T-cell (primary cell): ENCODE measurements at places on chromosomes 1 and 21.

DNA sequence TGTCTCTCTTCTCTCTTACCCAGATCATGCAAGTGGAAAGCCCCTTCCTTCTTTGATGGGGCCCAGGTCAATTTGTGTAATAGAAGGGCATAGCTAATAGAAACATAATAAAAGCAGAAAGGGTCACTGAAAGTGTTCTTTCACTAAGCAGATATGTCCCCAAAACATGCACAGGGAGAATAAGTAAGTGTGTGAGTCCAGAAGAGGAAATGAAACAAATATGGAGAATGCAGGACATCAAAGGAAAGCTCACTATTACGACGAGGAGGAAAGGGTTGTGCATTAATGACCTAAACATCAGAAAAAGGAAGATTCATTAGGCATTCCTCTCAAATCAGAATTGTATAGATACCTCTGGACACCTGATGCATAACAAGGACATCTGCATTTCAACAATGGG lies 81.4 kb upstream of the SMYD2 start:
- no peak for DNase-seq

DNA sequence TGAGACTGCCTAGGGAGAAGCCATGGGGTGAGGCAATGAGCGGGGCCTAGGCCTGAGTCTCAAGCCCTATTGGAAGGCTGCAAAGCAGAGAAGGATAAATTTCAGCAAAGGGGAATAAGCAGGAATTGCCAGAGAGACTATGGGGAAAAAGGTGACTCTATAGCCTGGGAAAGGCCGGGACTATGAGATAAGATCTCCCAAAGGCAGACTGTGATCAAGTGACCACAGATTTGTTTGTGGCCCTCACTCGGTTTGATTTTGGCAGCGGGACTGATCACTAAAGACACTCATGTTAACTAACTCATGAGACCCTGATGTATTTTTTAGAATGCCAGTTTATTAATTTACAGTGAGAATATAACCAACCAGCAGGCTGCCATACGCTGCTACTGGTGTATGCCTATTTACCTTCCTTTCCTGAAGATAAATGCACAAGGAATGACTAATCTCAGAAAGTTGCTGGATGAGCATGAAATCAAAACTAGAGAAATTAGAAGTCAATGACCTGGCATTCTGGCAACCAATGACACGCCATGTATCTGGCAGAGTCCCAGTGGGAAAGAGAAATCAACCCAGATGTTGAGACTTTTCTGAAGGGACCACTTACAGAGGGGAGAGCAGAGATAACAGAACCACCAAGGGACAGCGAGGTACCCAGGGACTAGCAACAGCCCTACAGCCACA lies 4.3 kb downstream of the HSF2BP start:
- DNase-seq = no peak

GRCh38 chr1:246947255-246947654 lies 15.5 kb upstream of the AHCTF1 start:
- DNase-seq = no peak

DNA sequence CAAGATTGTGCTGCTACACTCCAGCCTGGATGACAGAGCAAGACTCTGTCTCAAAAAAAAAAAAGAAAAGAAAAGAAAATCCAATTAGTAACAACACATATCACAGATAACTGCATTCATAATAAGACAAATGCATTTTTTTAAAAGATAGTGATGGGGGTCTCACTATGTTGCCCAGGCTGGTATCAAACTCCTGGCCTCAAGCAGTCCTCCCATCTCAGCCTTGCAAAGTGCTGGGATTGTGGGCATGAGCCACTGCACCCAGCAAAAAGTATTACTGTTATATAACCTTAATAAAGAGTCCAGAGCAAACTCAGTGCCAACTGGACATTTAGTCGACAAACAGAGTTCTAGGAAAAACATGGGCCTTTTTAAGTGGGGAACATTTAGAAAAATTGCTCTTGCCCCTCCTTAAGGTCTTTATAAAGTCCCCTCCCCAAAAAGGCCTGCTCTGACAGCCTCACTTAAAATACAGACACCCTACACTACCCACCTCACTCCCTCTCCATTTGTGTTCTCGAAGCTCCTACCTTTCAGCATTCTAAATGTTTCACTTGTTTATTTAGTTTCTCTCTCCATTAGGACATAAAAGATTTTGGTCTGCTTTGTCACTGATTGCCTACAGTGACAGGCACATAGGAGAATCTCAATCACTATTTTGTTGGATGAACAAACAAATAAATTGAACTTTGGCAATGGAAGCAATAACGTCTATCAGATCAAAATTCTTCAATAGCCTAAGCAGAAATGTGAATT lies 7.5 kb downstream of the ABCB10 start:
- DNase-seq = no peak

- no peak for DNase-seq
Measured at GRCh38 chr1:225890346-225891228, 1.6 kb upstream of the LEFTY1 start.

DNA sequence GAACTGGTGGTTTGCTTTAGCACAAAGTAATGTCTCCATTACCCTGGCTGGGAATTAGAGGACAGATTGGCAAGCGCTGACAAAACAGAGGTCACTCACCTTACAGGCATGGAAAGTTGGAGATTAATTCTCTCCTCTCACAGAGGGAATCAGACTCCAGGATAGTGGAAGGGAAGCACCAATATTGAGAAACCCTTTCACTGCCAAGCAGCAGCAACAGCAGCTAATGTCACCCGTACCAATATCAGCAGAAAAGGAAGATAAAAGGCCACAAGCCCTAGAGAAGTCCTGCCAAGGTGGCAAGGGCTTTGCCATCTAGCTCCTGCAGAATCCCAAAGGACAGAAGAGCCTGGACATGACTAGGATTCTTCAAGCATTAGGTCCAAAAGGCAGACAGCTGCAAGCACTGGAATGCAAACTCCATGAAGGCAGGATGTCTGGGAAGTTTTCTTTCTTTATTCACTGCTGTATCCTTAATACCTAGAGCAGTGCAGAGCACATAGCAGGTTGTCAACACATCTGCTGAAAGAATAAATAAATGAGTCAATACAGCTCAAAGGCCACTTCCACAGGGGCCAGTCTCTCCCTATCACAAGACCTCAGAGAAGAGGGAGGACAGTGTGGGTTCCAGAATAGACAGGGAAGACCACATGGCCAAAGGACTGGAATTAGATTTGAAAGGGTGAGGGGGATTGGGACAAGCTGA lies 57.2 kb downstream of the ERI3 start:
- DNase-seq = no peak

- no peak for DNase-seq
Measured at GRCh38 chr1:30955448-30956015, 47.0 kb upstream of the SDC3 start.

GRCh38 chr1:231021540-231022031 lies 18.5 kb downstream of the FAM89A start:
- no peak for DNase-seq

DNA sequence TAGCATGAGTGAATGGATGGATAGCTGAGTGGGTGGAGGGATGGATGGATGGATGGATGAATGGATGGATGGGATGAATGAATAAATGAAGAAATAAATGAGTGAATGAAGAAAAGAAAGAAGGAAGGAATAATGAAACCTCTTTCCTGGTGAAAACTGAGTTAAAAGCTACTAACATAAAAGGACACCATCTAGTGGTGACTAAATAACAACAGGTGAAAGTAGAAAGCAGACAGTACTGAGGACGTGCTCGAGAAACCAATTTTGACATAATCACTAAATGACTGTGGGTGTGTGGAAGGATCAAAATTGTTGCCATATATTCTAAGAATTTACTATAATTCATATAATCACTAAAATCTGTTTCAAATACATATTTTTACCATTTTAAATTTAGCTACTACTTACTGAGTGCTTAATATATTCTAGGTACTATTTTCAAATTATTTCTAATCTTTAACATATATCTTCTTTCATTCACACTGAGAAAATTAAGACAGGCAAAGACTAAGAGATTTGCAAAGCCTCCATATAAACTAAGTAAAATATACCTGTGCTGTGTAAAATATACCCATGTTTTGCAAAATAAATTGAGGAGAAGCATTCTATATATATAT lies 522.9 kb downstream of the LRRIQ3 start:
- no peak for DNase-seq

DNA sequence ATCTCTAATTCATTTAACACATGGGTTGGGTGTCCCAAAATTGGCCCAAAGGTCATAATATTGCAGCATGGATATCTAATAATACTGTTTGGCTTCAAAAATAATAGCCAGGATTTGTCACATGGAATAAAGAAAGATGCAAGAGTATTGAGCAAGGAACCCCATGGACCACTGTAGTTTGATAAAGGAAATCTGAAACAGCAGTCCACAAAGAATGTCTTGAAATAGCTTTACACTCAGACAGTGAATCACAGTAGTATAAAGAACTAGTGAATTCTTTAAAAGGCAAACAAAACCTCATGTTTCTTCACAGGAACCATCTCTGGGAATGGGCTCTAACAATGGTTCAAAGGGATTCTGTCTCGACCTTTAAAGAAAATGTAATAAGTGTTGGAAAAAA lies 576.1 kb upstream of the ZRANB2 start:
- no peak for DNase-seq

- no peak for DNase-seq
Measured at GRCh38 chr1:2455757-2456156, 20.3 kb upstream of the PLCH2 start.

- DNase-seq = no peak
Measured at GRCh38 chr1:101002551-101002950, 23.0 kb downstream of the DPH5 start.

DNA sequence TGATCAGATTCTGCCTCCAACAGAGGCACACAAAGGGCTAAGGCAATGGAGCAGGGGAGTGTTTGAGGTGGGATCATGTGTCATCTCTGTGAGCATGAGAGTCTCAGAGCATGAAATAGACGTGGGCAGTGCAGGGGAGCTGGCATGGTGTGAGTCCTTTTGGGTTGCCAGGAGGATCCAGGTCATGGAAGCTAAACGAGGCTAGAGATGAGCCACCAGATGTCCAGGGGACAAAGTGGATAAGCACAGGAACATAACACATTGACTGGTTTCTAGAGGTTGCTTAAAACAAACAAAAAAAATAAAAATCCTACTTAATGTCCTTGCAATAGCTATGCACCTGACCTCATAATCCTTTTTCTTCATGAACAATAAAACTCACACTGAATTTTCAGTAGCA lies 254.8 kb upstream of the GREM2 start:
- DNase-seq = no peak

DNA sequence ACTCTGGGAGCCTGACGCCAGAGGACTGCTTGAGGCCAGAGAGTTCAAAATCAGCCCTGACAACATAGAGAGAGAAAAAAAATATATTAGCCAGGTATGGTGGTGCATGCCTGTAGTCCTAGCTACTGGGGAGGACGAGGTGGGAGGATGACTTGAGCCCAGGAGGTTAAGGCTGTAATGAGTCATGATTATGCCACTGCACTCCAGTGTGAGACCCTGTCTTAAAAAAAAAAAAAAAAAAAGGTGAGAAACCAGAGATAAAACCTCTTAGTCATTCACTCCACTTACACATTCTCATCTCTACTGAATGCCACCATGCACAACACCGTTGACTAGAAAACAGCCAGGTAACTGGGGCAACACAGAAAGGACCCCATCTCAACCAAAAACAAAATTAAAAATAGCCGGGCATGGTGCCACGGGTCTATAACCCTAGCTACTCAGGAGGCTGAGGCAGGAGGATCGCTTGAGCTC lies 178.1 kb downstream of the SLC45A1 start:
- DNase-seq = no peak

DNA sequence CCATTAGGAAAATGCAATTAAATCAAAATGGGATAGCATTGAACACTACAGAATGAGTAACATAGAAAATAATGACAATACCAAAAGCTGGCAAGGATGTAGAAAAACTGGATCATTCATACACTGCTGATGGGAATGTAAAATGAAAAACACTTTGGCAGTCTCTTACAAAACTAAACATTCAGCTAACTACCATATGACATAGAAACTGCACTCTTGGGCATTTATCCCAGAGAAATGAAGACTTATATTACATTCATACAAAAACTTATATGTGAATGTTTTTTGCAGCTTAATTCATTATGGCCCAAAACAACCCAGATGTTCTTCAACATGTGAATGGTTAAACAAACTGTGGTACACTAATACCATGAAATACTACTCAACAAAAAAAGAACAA lies 66.4 kb downstream of the ANKRD13C start:
- no peak for DNase-seq

GRCh38 chr1:205381305-205381704 lies 24.6 kb upstream of the KLHDC8A start:
- no peak for DNase-seq

- DNase-seq = no peak
Measured at GRCh38 chr1:160325252-160325651, 17.8 kb downstream of the COPA start.

GRCh38 chr1:54809496-54810074 lies 8.5 kb upstream of the TTC22 start:
- no peak for DNase-seq

- DNase-seq = no peak
Measured at GRCh38 chr1:47187231-47187925, 2.5 kb downstream of the PDZK1IP1 start.

DNA sequence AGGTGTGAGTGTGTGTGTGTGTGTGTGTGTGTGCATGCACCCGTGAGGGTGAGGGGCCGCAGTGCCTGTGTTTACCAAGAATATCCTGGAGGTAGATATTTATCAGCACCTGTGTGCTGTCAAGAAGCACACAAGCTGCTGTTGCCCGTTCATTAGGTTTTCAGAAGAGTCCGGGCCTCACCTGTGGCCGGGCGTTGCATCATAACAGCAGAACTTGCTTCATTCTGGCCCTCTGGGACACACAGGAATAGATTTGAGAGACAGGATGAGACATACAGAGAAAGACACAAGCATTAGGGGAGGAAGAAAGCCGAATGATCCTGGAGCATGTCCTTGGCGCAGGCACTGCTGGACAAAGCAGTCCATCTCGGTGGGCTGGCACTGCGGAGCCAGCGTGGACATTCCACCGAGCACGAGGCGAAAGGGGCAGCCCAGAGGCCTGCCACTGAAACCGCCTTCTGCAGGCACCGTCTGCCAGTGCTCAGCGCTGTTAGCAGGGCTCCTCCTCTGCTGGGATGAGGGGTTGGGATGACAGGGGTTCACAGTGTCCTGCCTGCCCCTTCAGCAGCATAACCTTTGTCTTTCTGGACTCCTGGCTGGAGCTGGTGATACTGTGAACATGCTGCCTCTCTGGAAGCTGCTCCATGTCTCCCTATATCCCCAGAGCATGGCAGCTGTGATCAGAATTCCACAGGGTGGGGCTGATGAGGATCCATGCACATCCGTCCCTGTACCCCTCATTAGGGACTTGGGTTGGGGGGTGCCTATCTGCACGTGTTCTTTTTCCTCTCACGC lies 81.1 kb downstream of the PEX14 start:
- no peak for DNase-seq

- no peak for DNase-seq
Measured at GRCh38 chr1:87428883-87429282, 100.2 kb downstream of the LMO4 start.

DNA sequence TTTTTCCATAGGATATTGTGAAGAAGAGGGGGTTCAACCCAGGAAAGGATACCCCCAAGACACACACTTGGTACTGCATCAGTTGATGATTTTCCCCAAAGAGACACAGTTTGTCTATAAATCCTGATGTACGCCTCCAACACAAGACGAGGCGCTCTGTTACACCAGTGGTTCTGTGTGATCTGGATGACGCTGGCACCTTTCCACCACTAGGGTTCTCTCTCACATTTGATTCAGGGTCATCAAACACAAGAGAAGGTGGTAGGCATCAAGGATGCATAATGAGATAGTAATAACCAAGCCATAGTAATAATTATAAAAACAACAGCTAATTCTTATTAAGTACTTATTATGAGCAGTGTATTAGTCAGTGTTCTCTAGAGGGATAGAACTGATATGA lies 508.8 kb upstream of the ZP4 start:
- DNase-seq = no peak

GRCh38 chr1:227999056-227999930 lies 7.5 kb upstream of the WNT3A start:
- peak; percentile 55 for DNase-seq
